ENCODE measurements at places on chromosomes 13 and 19.

DNA sequence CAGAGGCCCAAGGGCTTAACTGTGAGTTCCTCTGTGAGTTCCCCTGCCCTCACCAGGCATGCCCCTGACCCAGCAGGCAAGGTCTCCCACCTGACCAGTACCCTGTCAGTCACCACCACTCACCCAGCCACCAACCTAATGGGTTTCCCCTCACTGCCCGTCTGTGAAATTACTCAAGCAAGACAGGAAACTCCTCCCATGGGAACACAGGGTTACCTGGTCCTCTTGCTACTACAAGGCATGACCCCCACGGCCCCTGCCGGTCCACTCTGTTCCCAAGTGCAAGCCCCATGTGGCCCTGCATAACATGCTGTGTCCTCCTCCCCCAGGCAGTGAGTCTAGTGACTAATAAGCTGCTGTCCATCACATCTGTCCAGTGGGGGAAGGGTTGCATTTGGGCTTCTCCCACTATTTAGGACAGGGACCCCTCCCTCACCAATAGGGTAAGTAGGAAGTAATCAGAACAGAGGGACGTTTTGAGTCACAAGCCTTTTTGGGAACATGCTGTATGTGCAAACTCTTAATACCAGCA, 8.0 kb upstream of the DHRS12 start:
- no peak for DNase-seq

DNA sequence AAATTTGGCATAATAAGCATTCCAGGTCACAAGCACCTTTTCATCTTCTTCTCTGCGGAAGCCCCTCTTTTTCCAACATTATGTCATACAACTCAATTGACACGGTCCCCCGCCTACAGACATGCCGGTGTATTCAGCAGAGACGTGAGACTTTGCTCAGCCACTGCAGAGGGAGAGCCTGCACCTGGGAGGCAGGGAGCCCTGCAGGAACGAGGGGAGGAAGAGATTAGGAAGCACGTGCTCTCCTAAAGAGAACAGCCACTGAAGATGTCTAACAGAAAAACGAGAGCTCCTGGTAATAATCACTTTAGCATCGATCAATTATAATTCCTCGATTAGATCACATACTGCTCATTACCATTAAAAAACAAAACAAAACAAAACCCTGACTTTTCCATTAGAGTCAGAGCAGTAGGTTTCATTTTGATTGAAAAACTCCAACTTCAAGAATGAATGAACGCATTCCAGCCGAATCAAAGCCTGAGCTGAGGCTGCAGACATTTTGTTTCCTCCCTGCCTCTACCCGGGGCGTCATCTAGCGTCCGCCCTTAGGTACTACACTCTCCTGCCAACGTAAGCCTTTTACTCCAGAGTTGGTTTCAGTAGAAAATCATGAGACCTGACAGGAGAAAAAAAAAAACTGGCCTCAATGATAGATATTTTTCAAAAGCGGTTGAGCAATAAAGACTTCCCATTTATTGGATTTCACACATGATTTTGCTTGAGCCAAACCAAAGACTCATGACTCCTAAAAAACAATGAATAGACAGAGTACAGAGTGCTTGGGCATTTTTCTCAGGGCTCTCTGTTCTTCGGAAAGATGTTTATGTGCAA, 194.5 kb downstream of the KATNAL1 start:
- DNase-seq: peak; percentile 24

DNA sequence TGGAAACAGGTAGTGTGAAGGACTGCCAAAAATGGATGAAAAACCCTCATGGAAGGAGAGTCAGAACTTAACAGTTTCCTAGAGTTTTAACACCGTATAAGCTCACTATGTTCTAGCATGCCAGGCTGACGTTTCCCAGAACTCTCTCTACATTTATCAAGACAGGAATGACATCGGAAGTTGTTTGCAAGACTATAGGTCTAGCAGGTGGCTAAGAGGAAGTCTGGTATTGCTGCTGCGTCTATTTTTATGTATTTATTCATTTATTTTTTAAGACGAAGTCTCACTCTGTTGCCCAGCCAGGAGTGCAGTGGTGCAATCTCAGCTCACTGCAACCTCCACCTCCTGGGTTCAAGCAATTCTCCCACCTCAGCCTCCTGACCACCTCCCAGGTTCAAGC, 20.5 kb upstream of the ARL11 start:
- DNase-seq: no peak

- DNase-seq: no peak
These were observed 429.9 kb downstream of the SPRY2 start for GRCh38 chr13:79910875-79911540.

- no peak for DNase-seq
These were observed at the start of gene CILP2 for GRCh38 chr19:19538061-19538784. CILP2 (plus strand) TSS chr19:19538265; CDS start chr19:19538350, 85 bp downstream.

- no peak for DNase-seq
These were observed 16.3 kb downstream of the FAM187B start for GRCh38 chr19:35212241-35212640.

DNA sequence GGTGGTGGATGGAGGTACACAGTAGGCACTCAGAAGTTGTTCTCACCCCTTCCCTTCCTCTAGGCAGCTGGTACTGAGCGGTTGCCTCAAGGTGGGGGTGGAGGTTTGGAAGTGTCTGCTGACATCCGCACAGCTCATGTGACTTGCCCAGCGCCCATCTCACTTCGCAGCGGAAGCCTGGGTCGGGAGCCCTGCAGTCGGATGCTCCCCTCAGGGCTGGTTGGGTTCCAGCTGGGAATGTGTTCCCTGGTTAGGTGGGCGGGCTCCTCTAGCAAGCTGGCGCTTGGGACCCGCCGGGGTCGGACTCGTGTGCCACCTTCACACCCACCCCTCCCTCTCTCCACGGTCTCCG, 10.2 kb downstream of the PPP1R37 start:
- DNase-seq: no peak

DNA sequence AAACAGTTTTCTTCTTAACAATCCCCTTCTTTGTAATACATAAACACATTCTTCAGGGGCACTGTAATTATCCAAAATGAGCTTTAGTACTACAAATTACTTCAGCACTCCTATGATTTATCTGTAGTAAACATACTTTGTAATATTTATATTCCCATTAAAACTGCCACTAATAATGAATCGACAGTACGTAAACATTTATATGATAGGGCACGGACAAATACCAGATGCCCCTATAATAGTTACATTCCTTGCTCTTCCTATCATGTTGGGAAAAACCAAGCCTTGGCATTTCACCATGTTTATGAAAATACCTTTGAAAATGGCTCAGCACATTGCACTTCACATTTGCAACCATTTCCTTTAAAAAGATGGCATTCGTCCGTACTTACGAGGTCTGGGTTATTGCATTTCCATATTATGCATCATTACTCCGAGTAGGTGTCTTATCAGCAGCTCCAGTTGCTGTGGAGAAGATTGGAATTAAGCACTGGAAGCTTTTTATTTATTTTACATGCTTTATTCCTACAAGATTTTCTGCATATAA, 1043.4 kb downstream of the DIAPH3 start:
- DNase-seq: no peak

GRCh38 chr13:98989469-98990235, 11.8 kb upstream of the DOCK9 start:
- no peak for DNase-seq

GRCh38 chr13:33379608-33380007, 94.1 kb upstream of the STARD13 start:
- DNase-seq: no peak

DNA sequence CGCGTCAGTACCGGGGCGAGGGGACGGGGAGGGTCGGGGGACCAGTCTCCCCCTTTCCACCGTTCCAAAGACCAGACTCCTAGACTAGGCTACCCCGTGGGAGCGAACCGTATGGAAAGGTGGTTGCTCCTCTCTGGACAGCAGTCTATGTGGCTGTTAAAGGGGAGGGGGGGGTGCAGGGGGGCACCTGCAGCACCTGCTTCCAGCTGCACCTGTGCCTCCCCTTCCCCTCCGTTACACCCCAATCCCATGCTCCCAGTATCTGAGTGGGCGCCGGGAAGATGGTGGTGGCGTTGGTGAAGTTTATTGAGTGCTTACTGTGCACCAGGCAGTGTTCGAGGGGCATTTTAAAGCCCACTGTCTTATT, 557 bp downstream of the ZNF524 start:
- DNase-seq: no peak

GRCh38 chr19:44737238-44738071, 11.1 kb upstream of the BCL3 start:
- no peak for DNase-seq

DNA sequence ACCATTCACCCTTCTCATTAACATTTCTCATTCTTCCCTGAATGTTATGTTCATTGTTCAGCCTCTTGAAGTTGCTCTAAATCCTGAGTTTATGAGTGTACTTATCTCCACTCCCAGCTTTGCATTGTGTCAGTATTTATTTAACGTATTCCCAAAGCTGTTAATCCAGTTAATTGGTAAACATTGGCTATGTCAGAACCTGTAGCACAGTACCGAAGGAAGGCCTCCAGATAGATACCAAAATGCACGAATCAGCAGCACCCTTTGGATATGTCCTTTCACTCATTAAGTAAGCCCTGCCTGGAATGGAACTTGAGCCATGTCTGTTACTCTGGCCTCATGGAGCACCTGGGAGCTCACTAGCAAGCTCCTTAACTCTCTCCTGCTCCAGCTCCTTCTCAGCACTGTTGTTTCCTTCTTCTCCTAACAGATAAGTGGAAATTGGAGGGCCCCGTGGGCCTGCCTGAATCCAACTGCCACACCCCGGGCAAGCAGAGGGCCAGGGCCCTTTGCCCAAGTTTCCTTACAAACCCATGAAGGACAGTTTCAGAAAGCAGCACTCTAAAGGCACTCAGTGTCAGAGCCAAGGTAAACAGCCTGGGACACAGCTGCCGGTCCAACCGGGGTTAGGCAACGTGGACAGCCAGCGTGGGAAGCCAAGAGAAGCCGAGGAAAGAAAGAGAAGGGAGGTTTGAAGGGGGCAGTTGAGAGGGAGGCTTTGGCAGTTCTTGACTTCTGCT, 155.0 kb upstream of the SERP2 start:
- DNase-seq: no peak

DNA sequence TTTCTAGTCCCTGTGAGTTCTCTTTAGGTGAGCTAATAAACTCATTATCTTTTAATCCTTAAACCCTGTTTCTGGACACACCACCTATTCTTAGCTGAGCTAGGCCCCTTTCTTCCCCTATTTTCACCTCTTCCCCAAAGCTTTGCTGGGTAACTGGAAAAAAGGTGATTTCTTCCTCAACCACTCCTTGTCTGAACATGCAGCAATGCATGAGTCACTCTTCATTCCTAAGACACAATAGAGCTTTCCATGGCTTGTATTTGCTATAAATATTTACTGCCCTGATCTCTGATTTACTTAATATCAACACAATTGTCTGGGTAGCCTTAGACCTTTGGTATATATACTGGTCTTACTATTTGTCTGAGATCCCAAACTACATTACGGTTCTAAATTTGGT, 370.9 kb downstream of the KLF5 start:
- no peak for DNase-seq

GRCh38 chr19:13929956-13930355, 8.3 kb downstream of the PODNL1 start:
- no peak for DNase-seq

DNA sequence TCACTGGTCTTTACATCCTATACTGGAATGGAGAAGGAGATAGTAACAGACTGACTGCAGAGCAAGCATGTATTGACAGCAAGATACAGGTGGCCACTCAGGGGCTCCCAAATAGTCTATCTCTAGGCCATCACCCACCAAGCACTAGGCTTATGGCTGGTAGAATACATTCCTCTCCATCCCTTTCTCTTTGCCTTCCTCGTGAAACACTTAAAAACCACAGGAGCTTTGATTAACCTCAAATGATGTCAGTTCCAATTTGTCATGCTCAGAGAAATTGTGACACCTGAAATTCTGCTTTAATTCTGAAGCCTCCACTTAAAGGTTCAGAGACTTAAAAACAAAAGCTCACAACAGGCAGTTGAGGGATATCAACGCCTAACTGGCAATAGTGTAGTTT, 17.2 kb downstream of the ENOX1 start:
- no peak for DNase-seq

GRCh38 chr19:13665125-13665905, 99.0 kb upstream of the MRI1 start:
- DNase-seq: no peak

GRCh38 chr19:50925734-50926133, 14.5 kb upstream of the KLK4 start:
- DNase-seq: no peak

GRCh38 chr13:33353210-33353609, 67.7 kb upstream of the STARD13 start:
- DNase-seq: no peak

- DNase-seq: no peak
These were observed 6.4 kb downstream of the DOHH start for GRCh38 chr19:3494051-3494450.

DNA sequence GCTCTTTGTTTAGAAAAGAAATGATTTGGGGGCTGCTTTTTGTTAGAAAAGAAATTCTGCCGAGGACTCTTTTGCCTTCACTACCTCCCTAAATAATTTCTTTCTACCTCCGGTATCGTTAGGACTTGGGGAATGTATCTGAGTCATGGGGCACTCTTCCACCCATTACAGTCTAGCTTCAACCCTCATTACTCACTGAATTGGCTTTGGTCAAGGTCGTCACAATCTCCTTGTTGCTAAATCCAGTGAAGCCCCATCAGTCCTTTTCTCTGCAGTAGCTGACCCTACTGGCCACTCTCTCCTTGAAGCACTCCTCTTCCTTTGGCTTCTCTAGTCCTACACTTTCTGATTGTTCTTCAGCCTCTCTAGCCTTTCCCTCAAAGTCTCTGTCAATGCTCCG, 34.0 kb downstream of the WDR87 start:
- no peak for DNase-seq

GRCh38 chr13:25988661-25989060, 63.2 kb downstream of the SHISA2 start:
- DNase-seq: no peak

DNA sequence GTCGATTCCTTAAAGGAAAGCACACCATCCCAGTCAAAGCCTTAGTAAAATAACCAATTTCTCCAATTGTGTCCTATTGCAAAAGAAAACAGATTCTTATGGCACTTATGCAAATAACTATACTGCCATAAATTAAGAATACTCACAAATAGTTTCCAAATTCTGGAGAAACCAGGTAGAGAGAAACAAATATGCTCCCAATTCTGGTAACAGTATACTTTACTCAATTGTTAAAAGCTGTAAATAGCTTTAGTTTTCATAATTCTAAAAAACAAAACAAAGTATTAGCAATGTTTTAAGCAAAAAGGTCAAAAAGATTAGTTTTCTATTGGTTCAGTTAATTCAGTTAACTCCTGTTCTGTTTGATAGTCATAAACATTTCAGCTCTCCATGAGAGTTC, 18.2 kb upstream of the UBAC2 start:
- DNase-seq: no peak

DNA sequence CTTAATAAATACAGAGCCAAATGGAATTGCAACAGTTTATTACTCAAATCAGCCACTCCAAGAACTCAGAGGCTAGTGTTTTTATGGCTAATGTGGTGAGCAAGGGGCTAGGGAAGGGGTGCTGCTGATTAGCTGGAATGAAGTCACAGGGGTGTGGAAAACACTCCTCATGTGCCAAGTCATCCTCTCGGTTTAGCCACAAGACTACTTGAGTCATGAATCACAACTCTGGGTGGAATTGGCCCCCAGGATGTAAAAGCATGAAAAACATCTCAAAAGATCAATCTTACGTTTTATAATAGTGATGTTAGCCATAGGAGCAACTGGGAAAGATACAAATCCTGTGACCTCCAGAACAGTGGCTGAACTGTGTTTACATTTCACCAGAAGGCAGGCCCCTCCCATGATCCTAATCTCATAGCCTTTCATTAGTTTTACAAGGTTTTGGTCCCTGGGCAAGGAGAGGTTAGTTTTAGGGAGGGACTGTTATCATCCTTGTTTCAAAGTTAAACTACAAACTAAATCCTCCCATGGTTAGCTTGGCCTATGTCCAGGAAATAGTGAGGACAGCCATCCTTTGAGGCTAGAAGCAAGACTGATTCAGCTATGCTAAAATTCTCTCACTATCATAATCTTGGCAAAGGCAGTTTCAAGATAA, 2020.1 kb upstream of the PCDH20 start:
- peak; percentile 87 for DNase-seq

Measured in HS-27A (cell line).